ENCODE measurements at places on chromosomes 3 and 15.

- no peak for DNase-seq
Observed at GRCh38 chr3:86929046-86929445, 61.9 kb downstream of the VGLL3 start.

DNA sequence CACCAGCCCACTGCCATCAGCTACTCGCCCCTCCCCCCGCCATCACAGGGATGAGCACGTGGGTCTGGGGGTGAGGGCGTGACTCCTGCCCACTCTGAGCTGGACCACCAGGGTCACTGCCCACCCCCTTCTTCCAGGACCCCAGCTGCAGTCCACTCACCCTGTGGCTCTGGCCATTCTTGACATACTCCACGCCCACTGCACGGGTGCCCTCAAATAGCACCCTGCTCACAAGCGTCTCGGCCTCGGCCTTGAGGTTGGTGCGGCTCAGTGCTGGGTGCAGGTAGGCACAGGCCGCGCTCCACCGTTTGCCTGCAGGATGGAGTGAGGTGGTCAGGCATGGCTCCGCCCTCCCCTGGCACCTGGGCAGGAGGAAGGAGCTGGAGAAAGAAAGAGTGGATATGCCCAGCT is 23.9 kb downstream of the CHDH start:
- no peak for DNase-seq

DNA sequence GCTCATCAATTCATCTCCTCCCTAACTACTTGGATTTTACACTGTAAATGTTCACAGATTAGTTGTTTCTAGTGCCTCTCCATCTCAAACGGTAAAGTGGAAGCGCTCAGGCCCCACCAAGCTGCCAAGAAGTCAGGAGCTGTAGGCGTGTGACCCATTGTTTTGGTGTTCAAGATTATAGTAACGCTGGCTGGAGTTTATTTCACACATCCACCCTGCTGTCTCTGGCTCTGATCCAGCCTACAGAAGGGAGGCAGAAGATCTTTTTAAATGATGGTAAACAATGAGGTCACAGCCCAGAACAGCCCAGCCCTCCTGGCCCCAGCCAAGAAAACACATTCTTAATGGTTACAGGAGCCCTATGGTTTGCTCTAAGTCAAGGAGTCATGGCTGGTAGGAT is 25.7 kb upstream of the GALNT15 start:
- DNase-seq: no peak

- no peak for DNase-seq
Observed at GRCh38 chr3:197906850-197907187, 43.2 kb upstream of the RPL35A start.

- peak; percentile 51 for DNase-seq
Observed at GRCh38 chr3:185176750-185177359, 24.0 kb upstream of the C3orf70 start.

All from WTC11 (cell line).